ENCODE measurements at places on chromosomes 7 and 10.

- no peak for DNase-seq
Observed at GRCh38 chr10:72557362-72557761, 68.5 kb downstream of the MICU1 start.

- DNase-seq, result no peak
Observed at GRCh38 chr7:4871056-4871680, 9.3 kb upstream of the PAPOLB start.

- no peak for DNase-seq
Observed at GRCh38 chr7:3087243-3087755, 43.6 kb upstream of the CARD11 start.

DNA sequence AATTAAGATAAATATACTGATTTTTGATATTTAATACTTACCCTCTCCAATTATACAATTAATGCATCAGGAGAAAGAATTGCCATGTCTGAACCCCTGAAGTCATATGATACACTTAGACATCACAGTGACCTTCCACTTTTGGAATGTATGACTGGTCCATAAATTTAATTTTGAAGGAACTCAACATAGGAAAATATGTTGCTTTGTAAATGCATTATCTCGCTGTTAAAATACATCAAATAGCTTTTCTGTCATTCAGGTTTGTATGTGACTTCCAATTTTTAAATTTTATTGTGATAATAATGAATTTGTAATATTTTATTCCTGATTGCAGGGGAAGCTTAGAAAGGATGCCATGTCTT lies 631.9 kb upstream of the ANKRD30A start:
- DNase-seq, result no peak

- no peak for DNase-seq
Observed at GRCh38 chr10:103871006-103871405, 15.6 kb upstream of the SH3PXD2A start.

GRCh38 chr10:4902571-4903011 lies 60.6 kb upstream of the AKR1C1 start:
- peak; percentile 44 for DNase-seq

- no peak for DNase-seq
Observed at GRCh38 chr10:92699193-92699517, 9.4 kb downstream of the HHEX start.

GRCh38 chr10:57925045-57925444 lies 342.6 kb downstream of the IPMK start:
- no peak for DNase-seq

GRCh38 chr10:128257428-128257827 lies 131.2 kb upstream of the MKI67 start:
- DNase-seq, result no peak

GRCh38 chr10:114694062-114694461 lies 36.0 kb upstream of the ABLIM1 start:
- no peak for DNase-seq

DNA sequence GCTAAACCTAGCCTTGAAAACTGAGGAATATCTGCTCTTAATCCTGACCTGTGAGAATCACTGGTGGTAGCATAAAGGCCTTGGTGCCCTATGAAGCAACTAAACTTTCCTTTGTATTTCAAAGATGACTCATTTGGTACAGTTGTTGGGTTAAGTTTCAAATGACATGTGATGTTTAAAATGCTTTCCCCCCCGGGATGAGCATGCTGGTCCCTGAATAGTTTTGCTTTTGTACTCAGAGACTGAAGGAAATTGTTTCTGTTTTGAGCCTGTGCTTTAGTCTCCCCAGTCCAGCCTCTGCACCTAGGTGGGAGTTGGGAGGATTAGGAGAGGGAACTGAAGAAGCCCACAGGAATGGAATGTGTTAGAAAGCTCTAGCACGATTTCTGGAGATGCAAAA lies 258.9 kb upstream of the NPY start:
- DNase-seq, result no peak

DNA sequence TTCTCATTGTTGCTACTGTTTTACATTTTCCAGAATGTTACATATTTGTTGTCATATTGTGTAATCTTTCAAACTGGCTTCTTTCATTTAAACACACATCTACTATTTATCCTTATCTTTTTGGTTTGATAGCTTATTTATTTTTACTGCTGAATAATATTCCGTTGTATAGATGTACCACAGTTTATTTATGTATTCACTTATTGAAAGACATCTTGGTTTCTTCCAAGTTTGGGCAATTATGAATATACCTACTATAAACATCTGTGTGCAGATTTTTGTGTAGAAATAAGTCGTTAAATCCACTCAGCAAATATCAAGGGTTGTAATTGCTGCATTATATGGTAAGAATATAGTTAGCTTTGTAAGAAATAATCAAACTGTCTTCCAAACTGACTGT lies 669.2 kb downstream of the TNS3 start:
- no peak for DNase-seq

GRCh38 chr10:1672001-1672781 lies 65.1 kb downstream of the ADARB2 start:
- DNase-seq, result no peak

GRCh38 chr7:79529214-79529880 lies 75.9 kb upstream of the MAGI2 start:
- DNase-seq, result no peak

GRCh38 chr10:30093303-30093950 lies 34.0 kb upstream of the JCAD start:
- no peak for DNase-seq

- DNase-seq, result no peak
Observed at GRCh38 chr10:104052431-104052830, 33.2 kb downstream of the COL17A1 start.

DNA sequence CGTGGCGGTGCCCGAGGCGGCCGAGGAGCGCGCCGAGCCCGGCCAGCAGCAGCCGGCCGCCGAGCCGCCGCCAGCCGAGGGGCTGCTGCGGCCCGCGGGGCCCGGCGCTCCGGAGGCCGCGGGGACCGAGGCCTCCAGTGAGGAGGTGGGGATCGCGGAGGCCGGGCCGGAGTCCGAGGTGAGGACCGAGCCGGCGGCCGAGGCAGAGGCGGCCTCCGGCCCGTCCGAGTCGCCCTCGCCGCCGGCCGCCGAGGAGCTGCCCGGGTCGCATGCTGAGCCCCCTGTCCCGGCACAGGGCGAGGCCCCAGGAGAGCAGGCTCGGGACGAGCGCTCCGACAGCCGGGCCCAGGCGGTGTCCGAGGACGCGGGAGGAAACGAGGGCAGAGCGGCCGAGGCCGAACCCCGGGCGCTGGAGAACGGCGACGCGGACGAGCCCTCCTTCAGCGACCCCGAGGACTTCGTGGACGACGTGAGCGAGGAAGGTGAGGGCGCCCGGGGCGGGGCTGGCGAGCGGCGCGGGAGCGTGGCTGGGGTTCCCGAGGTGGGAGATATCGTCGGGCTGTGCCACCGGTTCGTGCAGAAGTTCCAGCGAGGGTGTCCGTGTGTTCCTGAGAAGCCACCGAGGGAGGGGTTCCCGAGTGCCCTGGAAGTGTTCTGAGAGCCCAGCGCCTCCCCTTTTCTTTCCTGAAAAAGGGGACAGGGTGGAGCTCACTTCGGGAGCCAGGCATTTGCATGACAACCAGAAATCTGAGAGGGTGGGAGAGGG lies 495 bp downstream of the EIF3B start:
- DNase-seq, result peak; percentile 47

GRCh38 chr7:76201732-76202665 lies at the start of gene SRRM3:
SRRM3 (plus strand) TSS chr7:76201896; CDS start chr7:76235067, 33,171 bp downstream.
- DNase-seq, result peak; percentile 88

- peak; percentile 70 for DNase-seq
Observed at GRCh38 chr10:69644658-69645295, 14.7 kb downstream of the FAM241B start.

- DNase-seq, result no peak
Observed at GRCh38 chr10:132449051-132449810, 52.2 kb downstream of the PWWP2B start.

GRCh38 chr7:122602800-122603199 lies 96.1 kb downstream of the RNF133 start:
- DNase-seq, result no peak

GRCh38 chr7:12623885-12624498 lies 53.5 kb downstream of the SCIN start:
- no peak for DNase-seq

DNA sequence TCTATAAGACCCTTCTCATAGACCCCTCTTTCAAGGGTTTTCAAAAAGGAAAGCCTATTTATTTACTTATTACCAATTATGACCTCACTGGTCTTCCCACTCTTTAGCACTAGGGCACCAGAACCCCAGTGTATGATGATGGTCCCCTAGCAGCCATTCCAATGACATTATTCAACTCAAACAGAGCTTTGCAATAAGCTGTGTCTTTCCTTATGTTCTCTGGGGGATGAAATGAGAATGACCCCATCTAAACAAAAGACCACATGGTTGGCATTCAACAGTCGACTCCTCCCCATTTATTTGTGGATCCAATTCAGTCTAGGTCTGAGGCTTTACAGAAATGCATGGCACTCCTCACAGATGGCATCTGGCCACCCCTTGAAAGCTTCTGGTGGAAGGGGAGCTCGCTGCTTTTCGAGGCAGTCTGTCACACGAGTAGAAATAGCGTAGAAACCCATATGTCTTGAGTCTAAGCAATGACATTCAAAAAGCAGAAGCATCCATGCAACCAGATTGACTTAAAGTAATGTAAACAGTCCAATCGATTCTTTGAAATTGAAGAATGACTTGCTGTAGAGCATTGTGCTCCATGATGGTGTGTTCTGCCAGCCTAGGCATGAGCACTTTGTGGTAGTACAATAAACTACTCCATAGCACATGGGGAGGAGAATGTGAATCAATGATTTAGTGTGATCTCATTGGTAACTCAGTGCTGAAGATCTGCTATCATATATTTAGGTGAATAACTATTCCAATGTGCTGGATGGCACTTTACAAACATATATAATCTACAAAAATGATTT lies 29.8 kb downstream of the NRP1 start:
- DNase-seq, result no peak
